ENCODE measurements at places on chromosomes 4 and X.

- no peak for DNase-seq
Observed at GRCh38 chr4:109389369-109390114, 44.1 kb upstream of the SEC24B start.

GRCh38 chrX:103157496-103158316, 57.2 kb upstream of the BEX4 start:
- no peak for DNase-seq

GRCh38 chrX:38968344-38969216, 167.3 kb downstream of the MID1IP1 start:
- DNase-seq = no peak

DNA sequence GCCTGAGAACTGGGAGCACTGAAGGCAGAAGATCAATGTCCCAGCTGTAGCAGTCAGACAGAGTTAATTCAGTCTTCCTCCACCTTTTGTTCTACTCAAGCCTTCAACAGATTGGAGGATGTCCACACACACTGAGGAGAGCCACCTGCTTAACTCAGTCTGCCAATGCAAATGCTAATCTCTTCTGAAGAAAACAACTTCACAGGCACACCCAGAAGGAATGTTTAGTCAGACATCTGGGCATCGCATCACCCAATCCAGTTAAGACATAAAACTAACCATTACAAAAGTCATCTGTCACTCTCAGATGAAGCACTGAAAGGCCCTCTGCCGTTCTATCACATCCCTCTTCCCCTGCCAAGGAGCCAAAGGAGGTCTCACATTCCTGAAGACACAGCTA, 173.7 kb downstream of the CENPC start:
- no peak for DNase-seq

DNA sequence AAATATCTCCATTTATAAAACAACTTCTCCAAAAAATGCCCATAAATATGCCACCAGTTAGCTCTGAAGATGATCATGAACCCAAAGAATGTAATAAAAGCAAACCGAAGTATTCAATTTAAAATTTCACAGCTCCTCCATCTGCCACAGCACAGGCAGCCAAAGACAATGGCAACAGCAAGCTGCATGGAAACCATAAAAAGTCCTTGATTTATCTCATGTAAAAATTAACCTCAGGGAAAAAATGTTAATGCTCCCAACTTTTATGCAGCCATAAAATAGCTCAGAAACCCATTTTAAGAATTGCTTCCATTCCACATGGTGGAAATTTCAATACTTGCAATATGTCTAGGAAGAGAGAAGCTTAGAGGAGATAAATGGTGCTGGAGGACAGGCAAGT, 132.3 kb upstream of the ARHGEF9 start:
- DNase-seq = no peak

DNA sequence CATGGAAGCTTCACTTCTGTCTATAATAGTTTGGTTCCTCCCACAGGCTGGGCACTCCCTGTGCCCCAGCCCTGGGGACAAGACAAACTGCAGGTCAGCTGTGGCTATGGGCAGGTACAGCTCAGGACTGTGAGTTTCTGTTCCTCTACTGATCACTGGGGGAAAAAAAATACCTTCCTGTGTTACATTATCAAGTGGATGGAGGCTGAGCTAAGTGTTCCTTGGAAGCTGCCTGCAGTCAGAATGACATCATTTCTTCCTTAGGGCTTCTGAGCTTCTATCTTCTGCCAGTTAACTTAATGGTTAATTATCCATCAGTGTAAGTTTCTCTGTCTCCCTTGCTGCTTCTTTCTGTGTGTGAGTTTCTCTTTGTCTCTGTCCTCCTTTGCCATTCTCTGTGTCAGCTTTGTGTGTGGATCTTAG, 4.6 kb downstream of the RAB33A start:
- no peak for DNase-seq

GRCh38 chr4:8182858-8183725, 16.0 kb upstream of the SH3TC1 start:
- no peak for DNase-seq

GRCh38 chrX:153469811-153470410, 465 bp downstream of the HAUS7 start:
- no peak for DNase-seq

GRCh38 chrX:150099316-150099715, 161.0 kb upstream of the EOLA2 start:
- DNase-seq = no peak

DNA sequence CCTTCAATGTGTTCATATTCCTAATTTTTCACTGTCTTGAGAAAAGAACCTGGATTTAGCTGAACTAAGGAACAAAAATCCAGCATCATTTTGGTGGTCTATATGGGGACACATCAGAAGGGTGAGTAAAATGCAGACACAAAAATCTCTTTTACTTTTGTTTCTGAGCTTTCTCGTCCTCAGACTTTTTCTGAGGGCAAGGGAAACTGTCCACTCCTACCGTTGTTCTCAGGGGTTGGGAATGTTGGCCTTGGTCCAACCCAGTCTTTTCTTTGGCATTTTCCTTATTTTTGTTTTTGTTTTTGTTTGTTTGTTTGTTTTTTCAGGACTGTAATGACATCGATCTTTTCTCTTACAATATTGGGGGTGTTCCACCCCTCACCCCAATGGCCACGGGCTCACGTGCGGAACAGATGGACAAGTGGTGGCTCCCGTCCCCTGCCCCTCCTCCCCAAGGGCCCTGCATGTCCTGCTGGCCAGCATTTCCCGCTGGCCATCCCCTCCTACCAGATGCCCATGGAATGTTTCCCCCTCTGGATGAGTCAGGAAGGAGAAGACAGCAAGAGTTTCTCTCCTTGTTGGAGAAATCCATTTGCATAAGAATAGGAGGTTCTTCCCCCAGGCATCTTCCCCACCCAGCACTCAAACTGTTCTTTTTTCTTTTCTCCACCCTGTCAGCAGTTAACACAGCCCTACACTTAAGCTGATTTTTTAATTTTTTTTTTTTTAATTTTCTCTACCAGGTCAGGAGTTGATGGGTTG, 305.4 kb upstream of the NDST4 start:
- no peak for DNase-seq

GRCh38 chr4:3786196-3786869, 20.1 kb downstream of the ADRA2C start:
- DNase-seq = no peak

- DNase-seq = peak; percentile 43
Observed at GRCh38 chr4:76950956-76951671, 1.6 kb downstream of the SEPTIN11 start.

DNA sequence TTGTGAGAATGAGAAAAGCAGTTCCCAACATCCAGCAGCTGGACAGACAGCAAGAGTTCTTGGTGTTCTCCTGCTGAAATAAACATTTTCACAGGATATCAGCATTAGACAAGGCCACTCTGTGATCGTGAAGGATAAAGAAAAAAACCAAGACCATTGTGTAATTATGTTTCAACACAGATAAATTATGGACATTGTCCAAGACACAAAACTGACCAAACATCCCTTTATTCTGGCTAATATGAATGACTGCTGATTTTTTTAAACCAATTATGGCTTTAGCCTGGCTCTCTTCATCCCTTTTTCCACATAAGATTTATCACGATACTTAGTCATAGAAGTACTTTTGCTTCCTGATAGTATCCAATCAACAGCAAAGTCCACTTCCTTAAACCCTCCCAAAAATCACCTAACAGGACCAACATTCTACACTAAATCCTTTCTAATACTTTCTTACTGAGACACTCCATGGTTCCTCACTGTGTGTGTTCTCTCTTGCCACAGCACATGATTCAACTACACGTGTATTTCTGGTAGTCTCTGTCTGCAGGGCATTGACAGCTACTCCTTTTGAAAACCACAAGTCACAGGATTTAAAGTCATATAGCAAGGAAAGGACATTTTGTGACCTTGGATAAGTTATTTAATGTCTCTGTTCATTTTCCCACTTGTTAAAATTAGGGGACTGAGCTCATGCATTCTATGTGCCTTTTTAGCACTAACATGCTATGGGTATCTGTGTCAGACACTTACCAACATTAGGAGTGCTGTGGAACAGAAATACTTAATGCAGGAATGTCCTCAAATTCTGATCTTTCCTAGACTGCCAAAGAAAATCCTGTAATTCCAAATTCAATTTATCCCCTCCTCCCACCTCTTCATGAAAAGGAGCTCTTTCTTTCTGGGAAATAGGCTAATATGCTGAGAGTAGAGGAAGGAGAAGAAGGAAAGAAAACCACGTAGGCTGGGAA, 137.2 kb upstream of the PGRMC2 start:
- DNase-seq = no peak

DNA sequence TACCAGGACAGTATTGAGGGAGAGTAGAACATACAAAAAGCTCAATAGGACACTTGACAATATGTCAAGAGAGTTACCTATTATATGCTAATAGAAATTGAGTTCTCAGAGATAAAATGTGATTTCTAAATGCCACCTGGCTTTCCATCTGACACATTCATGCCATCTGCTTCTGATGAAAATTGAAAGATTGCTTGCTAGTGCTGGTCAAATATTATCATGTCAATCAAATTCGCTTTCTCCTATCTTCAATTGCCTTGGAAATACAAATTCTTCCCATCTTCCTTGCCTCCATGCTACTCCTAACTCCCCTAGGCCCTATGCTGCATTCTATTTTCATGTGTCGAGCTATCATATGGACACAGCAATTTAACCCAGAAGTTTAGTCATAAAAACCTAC, 1076.9 kb downstream of the ARAP2 start:
- DNase-seq = no peak

All from NCI-H187 (cell line).